ENCODE measurements at places on chromosomes 13 and 19.

- peak; percentile 82 for DNase-seq
Observed at GRCh38 chr13:28100150-28101121, at the start of gene FLT3. Gene FLT3 (minus strand): TSS chr13:28100576. CDS start chr13:28100510, 66 bp downstream.

- DNase-seq, result no peak
Observed at GRCh38 chr13:24361113-24361512, 51.7 kb downstream of the C1QTNF9 start.

DNA sequence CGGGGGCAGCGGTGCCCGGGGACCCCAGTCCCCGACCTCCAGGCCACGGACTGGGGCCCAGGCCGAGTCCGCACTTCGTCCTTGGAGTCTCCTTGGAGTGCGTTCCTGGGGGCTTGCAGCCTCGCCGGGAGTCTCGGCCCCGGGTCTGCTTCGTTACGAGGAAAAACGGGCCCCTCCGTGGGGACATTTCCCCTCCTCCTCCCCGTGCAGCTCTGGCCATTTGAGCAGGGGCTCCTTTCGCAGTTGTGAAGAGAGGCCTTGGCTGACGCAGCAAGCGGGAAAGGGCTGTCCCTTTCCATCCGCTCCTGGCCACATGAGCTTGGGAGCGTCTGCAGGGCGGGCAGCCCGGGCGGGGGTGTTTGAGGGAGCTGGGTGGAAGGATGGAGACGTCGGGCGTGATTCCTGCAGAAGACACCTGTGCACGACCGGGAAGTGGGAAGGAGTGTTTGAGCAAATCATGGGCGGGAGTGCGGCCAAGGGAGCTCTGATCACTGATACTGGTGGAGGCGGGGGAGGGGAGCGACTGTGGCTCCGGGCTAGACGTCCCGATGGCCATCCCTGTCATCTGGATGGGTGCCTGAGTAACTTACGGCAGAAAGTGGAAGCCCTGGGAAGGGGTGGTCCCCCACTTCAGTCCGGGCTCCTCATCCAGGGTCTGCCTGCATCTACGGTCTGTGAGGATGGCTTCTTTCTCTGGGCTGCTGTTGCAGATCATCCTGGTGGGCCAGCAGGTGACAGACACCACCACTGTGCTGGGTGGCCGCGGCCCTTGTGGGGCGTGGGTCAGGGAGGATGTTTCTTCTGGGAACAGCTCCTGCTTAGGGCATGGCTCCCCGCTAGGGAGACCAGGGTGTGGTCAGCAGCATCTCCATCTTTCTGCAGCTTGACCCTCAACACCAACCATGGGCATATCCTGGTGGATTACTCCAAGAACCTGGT lies 736 bp downstream of the GPI start:
- peak; percentile 84 for DNase-seq

GRCh38 chr19:41192574-41193429 lies at the start of gene CYP2S1:
Gene CYP2S1 (plus strand): TSS chr19:41193219. CDS start chr19:41193265, 46 bp downstream.
- no peak for DNase-seq

DNA sequence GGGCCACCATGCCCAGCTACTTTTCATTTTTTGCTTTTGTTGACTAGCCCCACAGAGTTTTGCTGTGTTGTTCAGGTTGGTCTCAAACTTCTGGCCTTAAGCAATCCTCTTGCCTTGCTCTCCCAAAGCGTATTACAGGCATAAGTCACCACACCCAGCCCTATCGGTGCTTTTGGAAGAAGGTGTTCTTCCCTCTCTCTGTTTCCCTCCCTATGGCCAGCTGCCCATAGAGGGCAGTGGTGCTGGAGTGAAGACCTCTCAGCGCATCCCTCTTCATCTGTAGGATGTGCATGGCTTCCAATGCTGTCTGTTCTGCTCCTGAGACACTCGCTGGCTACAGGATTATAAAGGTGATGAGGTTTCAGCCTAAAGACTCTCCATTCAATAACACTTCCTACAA lies 1.3 kb upstream of the CD22 start:
- no peak for DNase-seq

DNA sequence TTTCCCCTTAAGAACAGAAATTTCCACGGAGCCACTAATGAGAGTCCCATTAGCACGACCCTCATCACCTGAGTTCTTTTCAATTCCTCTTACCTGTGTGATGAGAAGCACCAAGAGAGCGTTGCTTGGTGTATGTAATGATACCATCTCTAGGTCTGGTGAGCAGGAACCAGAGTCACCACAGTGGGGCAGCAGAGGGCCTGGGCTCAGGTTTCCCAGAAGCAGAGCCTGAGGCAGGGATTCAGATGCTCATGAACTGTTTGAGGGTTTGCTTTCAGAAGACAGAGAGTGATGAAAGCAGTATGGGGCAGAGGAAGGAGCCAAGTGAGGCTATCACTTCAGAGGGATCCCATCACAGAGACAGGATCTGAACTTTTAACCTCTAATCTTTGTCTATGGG lies 3.1 kb upstream of the PTPRH start:
- DNase-seq, result no peak

DNA sequence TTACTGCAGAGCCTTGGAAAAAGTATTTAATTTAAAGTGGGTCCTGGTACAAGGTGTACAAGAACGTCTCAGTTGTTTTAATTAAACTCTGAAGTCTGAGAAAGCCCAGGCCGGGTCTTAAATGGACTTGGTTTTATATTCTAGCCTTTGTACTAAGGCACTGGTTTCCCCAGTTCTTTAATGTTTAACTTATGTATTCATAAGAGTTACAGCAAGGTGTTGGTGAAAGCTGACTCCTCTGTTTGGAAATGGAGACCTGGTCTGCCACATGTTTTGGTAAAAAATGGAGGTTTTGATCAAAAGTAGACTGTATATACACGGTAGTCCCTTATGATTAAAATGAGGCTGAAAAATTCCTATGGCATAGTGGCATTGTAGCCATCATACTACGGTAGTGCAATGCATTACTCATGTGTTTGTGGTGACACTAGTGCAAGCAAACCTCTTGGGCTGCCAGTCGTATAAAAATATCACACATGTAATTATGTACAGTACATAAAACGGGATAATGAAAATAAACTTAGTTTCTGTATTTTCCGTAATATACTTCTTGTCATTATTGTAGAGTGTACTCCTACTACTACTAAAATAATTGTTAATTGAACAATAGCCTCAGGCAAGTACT lies 883.4 kb upstream of the SPRY2 start:
- DNase-seq, result no peak

DNA sequence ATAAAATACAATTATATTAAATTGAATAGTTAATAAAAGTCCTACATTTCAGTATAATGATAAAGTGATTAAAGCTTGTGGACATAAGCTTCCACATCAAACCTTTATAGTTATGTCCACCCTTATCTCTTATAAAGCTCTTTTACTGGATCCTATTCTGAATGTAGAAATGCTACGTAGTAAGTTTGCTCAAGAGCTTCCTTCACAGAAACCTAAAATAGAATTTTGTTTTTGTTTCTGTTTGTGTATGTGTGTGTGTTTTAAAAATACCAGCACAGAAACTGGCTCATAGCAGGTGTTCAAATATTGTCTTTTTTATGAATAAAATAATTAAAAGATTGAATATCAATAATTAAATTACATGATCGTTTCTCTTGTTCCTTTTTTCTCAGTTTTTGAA lies 21.0 kb upstream of the UFM1 start:
- no peak for DNase-seq

DNA sequence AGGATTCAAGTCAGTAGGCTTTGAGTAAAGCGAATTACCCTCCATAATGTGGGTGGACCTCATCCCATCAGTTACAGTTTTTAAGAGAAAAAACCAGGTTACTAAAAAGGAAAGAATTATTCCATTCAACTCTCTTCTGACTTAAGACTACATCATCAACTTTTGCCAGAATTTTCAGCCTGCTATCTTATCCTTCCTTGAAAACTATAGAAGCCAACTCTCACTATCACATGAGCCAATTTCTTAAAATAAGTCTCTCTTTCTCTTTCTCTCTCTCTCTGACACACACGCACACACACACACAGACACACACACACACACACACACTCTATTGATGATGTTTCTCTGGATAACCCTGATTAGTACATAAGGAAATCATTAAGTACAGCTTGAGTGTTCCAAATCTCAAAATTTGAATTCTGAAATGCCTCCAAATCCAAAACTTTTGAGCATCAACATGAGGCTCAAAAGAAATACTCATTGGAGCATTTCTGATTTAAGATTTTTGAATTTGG lies 217.0 kb upstream of the PRR20A start:
- no peak for DNase-seq

DNA sequence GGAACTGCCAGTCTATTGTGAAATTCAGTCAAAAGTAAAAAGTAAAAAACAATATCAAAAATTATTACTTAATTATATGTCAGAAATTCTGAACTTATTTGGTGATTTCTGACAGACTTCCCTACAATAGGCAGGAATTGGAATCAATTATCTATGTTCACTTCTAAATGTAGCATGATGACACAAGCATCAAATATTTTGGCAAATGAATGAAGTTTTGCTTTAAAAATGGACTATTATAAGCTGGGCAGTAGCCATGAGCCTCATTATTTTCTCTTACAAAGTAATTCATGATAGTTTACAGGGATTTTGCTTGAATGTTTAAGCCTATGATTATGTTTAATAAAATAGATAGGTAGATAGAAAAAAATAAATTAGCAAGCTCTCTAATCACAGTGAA lies 582.6 kb downstream of the SLITRK6 start:
- DNase-seq, result no peak

DNA sequence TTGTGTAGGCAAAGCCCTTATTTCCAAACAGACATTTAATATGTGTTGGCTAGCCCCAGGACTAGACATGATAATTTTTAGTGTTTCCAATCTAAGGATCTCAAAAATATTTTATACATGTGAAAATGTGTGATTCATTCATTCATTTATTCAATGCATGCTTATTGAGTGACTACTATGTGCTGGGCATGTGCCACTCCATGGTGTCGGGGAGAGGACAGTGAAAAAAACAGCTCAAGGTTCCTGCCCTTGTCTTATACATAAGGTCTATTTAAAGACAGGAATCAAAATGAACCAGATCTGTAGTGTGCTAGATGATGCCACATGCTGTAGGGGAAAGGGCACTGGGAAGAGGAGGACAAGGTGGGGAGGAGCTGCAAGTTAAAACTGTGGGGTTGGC lies 36.5 kb downstream of the GJA3 start:
- DNase-seq, result no peak

DNA sequence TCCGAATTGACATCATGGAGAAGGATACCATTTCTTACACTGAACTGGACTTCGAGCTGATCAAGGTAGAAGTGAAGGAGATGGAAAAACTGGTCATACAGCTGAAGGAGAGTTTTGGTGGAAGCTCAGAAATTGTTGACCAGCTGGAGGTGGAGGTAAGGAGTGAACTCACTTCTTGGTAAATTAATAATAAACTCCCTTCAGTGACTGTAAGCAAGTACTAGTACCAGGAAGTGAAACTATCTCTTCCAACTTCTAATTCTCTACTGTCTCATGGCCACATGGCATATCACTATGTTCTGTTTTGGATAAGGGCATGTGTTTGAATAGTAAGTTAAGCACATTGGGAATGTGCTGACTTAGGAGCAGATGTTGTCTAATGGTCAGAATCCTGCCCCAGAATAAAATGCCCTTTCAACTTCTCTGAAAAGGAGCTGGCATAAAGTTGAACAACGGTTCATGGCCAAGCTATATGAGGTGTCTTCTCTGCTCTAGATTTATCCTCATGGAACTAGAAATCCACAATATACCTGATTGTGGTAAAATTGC lies 13.4 kb downstream of the OLFM4 start:
- DNase-seq, result no peak

DNA sequence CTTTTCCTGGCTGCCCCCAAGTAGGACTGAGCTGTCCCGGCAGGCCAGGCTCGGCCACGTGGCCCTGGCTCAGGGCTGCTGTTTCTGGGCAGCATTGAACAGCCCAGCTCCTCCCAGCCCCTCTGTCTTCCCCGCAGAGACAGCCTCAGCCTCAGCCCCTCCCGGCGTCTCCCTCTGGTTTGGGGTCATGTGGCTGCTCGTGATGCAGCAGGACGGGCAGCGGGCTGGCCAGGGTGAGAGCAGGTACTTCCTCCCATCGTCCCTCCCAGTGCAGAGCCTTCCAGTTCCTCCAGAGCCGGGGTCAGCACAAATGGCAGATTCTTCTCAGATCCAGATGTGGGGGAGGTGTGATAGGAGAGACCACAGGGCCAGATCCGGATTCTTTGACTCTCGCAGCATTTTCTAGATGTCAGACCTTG lies 114.6 kb downstream of the KDM4B start:
- peak; percentile 93 for DNase-seq

- DNase-seq, result no peak
Observed at GRCh38 chr19:54630782-54631181, 498 bp downstream of the LILRB1 start.

DNA sequence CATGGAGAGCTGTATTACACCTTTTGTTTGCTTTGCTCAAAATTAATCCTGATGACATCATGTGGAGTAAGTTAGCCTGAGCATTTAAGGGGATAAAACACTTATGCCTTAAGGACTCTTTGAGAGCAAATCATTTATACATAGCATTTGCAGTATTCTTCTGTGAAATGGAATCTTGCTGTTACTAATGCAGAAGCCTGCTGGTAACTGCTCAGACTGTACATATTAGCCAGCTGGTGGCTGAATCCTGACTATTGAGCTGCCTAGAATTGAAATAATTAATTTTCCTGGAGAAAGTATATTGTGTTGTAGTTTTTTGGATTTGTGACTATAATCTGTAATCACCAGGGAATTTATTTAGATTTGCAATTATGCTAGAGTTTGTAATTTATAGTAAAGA lies 363.2 kb downstream of the GPC6 start:
- DNase-seq, result no peak

DNA sequence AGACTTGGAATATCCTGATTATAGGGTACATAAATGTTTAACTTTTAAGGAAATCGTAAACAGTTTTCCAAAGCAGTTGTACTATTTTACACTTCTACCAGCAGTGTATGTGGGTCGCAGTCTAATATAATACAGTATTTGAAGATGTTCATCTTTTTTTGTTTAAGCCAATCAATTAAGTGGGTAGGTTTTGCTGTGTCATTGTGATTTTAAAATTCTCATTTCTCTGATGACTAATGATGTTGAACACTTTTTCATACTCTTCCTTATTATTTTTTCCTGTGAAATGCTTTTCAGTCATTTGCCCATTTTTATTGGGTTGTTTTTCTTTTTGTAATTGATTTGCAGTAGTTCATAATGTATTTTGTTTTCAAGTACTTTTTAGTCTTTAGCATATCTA lies 2689.7 kb downstream of the PCDH9 start:
- no peak for DNase-seq

- DNase-seq, result no peak
Observed at GRCh38 chr13:110984381-110984780, 69.5 kb upstream of the ANKRD10 start.

GRCh38 chr19:9849791-9850190 lies 14.7 kb downstream of the PIN1 start:
- no peak for DNase-seq

GRCh38 chr13:90640976-90641375 lies 706.5 kb upstream of the MIR17HG start:
- no peak for DNase-seq

GRCh38 chr19:2782329-2782935 lies 641 bp downstream of the SGTA start:
- no peak for DNase-seq

DNA sequence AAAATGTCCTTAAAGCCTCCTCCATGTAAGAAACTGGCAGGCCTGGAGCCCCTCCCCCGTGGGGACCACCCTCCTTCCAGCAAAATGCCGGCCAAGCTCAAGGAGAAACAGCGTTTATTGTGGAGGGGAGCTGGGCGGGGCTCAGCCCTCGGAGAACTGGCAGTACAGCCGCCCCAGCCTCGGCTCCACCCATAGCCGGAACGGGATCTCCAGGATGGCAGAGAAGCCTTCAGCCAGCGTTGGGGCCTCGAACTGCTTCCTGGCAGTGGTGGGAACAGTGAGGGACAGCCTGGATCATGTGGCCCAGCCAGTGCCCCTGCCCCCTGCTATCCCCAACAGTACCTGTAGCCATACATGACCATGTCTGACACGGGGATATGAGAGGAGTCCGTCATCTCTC lies 6.3 kb downstream of the PNKP start:
- peak; percentile 84 for DNase-seq

Data from posterior vena cava (tissue), 2 donors.